ENCODE measurements at places on chromosomes 5 and 9.

- DNase-seq, result no peak
These were observed 27.6 kb downstream of the TLX3 start for GRCh38 chr5:171336521-171337209.

- DNase-seq, result no peak
These were observed 127.2 kb upstream of the SLC30A5 start for GRCh38 chr5:68966596-68966995.

DNA sequence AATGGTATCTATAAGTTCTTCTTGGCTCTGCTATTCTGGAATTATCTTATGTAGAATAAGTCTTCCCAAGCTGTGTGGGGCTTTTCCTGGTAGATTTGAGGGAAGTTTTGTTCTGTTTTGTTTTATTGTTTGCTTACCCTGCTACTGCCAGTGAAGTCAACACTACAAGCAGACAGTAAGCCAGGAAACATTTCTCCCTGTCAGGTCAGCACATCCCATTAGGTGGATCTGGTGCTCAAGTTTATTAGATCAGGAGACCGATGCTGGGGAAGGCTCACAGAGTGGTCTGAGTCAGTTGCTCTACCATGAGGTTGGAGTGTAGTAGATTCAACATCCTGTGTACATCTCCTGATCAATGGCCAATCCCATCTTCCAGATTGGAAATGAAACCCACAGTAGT is 79.1 kb downstream of the ADRB2 start:
- no peak for DNase-seq

- DNase-seq, result no peak
These were observed 71.0 kb downstream of the USP20 start for GRCh38 chr9:129906298-129906697.

- DNase-seq, result no peak
These were observed 134.7 kb downstream of the GAS1 start for GRCh38 chr9:86812616-86813015.

DNA sequence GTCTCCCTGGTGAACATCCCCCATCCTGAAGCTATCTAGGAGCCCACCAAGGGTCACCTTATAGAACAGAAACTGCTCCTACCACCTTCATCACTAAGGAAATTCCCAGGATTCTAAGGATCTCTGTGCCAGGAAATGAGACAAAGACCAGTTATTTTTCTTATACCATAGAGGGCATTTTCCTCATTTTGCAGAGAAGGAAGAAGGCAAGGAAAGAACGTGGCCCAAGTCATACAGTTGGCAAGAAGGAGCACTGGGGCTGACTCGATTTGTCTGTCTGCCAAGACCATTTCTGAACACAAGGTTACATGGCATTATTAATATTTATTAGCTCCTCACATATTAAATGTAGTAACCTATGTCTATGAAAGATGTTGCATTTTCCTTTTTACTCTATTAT is 49.6 kb upstream of the TNFSF15 start:
- DNase-seq, result no peak

- DNase-seq, result no peak
These were observed 284.3 kb downstream of the ARHGAP26 start for GRCh38 chr5:143054480-143054941.

DNA sequence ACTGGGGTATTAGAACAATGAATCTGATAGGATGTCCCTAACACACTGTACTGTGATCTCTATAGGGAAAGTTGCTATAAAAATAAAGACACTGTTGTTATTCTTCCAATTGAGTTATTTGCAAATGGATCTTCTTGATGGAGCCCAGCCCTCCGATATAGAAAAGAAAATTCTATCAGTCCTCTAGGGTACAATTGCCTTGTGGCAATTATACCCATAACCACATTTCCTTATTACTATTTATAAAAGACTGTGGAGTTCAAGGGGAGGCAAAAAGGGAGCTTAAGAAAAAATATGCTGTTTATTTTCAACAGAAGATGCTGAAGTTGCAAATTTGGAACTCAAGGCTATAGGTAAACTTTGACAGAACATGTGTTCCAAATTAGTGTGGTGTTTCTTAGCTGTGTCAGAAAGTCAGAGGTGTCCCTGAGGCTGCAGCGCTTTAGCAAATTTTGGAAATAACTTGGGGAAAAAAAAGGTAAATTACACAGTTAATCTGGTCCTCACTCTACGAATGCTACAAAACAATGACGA is 116.5 kb downstream of the NFIB start:
- no peak for DNase-seq

GRCh38 chr5:35198686-35199085 is 31.6 kb downstream of the PRLR start:
- DNase-seq, result no peak

DNA sequence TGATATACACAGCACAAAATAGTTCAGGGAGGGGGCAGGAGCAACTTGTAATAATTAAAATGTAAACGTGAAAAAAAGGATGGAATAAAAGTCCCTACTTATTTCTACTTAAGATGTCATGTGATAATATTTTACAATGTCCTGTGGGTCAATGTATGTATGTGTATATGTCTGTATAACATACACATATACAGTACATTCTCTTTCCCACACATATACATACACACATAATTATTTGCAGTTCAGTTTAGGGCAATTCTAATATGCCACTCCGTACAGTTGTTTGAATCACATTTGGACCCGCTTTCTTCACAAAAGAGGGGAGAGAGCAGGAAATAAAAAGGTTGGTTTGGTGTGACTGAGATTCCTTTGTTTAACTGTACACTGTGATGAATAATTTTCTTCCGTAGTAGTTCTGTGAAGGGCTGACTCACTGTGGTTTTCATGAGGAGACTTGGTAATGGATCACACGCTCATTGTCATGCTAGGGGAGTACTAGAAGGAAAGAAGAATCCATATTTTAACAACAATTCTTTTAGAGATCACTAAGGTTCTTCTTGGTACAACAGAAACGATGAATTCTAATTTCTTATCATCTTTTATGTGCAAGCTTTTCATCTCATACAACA is 26.2 kb upstream of the ACOT12 start:
- DNase-seq, result no peak

DNA sequence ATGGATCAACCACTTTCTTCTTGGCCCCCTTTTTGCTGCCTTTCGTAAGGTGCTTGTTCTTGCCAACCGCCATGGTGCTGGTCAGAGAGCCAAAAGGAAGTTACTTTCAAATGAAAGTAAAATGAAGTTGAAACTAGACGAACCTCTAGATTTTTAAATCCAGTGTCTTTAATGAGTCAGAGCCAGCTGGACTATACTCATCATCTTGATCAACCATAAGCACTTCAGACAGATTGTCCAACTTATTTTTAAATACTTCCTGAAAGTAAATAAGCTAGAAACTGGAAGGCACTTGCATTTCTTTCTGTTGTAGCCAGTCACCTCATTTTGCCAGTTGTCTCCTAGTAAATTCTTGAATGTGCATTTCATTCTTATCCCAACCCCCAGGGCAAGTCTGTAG is 48.9 kb downstream of the JMY start:
- no peak for DNase-seq
